ENCODE measurements at places on chromosomes 16 and 17. TPM values are rescaled to one million over a fixed set of nuclear protein-coding genes. Genes with fewer than 3 reads are reported as not detected.
A peak's percentile ranks its signal among the peaks of the same experiment; 100 is the strongest.

PRDM7 gene
- total RNA-seq: not detected

GRCh38 chr16:48524348-48525200 is 85.4 kb downstream of the N4BP1 start:
- DNase-seq: no peak

- no peak for DNase-seq
These were observed 19.7 kb downstream of the RBL2 start for GRCh38 chr16:53453928-53454327.

GRCh38 chr16:70649300-70649699 is 2.9 kb downstream of the IL34 start:
- no peak for DNase-seq

NOS2 gene
- 0.19 TPM for total RNA-seq

- DNase-seq: no peak
These were observed 33.0 kb downstream of the COG7 start for GRCh38 chr16:23420011-23420410.

GRCh38 chr16:87086575-87086974 is 230.6 kb downstream of the C16orf95 start:
- no peak for DNase-seq

- DNase-seq: no peak
These were observed 6.0 kb downstream of the ATXN1L start for GRCh38 chr16:71851746-71852145.

DNA sequence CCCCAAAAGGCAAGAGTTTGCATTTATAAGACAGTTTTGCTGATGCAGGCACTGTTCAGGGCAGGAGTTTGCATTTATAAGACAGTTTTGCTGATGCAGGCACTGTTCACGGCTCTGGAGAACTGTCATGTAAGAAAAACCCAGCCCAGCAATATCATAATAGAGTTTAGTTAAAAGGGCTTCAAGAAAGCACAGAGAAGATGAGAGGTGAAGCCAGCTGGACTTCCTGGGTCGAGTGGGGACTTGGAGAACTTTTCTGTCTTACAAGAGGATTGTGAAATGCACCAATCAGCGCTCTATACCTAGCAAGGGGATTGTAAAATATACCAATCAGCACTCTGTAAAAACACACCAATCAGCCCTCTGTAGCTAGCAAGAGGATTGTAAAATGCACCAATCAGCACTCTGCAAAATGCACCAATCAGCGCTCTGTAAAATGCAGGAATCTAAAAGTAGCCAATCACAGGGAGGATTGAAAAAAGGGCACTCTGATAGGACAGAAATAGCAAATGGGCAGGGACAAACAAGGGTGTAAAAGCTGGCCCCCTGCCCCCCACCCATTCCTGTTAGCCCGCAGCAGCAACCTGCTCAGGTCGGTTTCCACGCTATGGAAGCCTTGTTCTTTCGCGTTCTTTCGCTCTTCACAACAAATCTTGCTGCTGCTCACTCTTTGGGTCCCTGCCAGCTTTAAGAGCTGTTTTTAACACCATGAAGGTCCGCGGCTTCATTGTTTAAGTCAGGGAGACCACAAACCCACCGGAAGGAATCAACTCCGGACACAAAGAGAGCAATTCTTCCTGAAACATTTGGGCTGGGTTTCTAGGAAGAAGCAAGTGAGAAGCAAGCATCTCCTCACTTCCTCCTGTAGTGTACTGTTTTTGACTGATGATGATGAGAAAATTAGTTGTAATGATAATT is 1.8 kb upstream of the CBX1 start:
- DNase-seq: no peak

GRCh38 chr17:20010099-20010863 is 1.1 kb downstream of the SPECC1 start:
- DNase-seq: peak; percentile 54

DNA sequence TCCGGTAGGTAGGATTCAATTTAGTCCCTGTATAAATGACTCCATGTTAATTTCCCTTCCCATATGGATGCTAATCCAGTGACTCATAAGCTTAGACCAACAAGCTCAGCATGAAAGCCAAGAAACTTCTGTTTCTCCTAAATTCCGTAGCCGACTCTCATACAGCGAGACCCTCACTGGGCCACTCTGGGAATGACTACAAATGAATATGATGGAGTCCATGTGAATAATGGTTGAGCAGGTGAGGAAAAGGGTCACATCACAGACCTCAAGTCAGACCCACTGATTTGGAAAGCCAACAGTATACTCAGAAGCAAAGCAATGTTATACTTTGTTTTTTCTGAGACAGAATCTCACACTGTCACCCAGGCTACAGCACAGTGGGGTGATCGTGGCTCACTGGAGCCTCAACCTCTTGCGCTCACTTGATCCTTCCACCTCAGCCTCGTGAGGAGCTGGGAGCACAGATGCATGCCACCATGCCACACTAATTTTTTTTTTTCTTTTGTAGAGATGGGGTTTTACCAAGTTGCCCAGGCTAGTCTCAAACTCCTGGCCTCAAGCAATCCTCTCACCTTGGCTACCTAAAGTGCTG is 14.6 kb downstream of the RSL1D1 start:
- DNase-seq: no peak

- no peak for DNase-seq
These were observed 20.5 kb upstream of the WIPF2 start for GRCh38 chr17:40198576-40198975.

MYO15A gene
- total RNA-seq: 0.11 TPM

DNA sequence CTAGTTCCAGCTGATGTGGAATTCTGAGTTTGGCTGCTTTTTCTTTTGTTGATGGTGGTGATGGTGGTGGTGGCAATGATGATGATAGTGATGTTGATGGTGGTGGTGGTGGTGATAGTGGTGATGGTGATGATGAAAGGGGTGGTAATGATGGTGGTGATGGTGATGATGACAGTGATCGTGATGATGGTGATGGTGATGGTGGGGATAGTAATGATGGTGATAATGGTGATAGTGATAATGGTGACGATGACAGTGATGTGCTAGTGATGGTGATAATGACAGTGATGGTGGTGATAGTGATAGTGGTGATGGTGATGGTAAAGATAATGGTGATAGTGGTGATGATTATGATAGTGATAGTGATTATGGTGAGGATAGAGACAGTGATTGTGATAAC is 61.5 kb downstream of the BMERB1 start:
- no peak for DNase-seq

DNA sequence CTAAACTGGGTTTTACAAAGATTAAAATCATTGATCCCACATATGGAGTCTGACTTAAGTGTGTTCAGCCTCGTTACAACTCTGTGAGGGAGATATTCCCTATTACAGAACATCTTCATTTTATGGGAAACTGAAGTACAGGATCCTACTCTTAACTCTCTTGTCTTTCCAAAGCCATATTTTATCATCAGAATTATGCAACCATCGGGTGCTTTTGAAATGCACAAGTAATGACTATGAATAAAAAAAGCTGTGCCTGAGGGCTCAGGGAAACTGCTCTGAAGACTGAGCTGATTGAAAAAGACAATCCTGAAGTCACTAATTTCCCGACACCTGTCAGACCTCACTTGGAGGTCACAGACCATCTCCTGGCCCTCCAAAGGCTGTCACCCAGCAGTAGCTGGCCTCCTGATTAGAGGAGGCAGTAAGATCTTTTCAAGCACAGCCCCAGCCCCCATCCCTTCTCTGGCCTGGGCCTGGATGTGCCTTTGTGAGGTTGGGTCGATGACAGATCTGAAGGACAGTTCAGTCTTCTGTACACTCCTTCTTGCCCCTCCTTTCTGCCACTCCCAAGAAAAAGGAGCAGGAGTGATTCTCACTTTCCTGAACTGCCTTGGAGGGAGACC is 5.6 kb downstream of the AKAP1 start:
- DNase-seq: no peak

TBC1D3K gene
- total RNA-seq: not detected

DNA sequence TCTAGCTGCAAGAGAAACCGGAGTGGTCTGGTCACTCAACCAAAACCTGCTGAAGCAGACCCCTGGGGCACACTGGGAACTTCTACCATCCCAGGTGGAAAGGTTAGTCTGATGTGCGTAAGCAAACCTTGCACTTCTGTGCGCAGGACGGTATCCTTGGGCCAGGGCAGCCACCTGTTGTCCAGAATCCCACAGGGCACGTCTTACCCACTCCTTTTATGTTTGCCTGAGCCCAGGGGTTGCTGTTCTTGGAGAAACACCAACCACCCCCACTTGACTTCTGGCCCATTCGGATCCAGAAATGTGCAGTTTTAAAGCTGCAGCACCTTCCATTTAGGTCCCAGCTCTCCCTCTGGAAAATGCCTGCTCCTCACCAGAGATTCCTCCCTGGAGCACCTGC is 18.7 kb downstream of the TBC1D24 start:
- DNase-seq: no peak
